ENCODE measurements at places on chromosomes 16 and 17.

DNA sequence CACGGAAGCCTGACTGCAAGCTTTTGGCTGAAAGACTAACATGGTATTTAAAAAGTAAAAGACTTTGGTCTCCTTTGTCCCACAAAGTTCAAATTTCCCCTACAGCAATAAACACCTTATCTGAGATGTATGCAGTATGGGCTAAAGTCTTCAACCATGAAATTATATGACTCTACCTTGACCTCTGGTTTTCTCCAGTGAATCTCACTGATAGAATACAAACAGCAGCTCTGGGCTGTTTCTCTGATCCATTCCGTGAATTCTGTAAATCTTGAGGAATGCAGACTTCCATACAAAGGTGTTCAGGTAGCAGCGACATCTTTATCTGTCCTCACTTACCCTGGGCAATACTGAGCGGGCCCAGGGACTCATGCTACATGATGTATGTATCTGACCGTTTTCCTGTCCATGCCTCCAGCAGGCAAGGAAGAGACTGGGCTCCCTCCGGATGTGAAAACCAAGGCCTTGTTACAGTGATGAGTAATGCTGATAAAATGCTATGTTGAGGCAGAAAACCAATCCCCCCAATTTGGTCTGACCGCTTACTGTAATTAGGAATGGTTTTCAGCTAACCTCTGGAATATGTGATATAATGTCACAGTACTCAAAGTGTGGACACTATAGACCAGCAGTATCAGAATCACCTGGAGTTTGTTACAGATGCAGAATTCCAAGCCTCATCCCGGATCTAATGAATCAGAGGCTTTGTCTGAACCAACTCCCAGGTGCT is 589.8 kb downstream of the HS3ST4 start:
- DNase-seq = no peak

GRCh38 chr17:76840884-76841775 is 27.1 kb upstream of the MGAT5B start:
- no peak for DNase-seq

GRCh38 chr17:17060930-17061329 is 18.7 kb downstream of the MPRIP start:
- DNase-seq = no peak

DNA sequence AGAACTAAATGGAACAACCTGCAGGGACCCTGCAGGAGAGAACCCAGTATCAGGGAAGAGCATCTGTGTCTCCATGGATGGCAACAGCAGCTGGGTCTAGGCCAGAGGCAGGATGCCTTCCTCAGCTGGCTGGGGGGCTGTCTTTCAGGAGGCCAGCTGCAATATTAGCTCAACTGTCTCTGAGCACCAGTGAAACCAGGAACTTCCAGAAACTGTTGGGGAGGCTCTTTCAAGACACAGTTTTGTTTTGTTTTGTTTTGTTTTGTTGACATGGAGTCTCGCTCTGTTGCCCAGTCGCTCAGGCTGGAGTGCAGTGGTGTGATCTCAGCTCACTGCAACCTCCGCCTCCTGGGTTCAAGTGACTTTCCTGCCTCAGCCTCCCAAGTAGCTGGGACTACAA is 7.6 kb downstream of the GPR142 start:
- no peak for DNase-seq
